Astrocyte (in vitro differentiated cells and primary cell): ENCODE measurements at places on chromosomes 5 and 9. TPM values are rescaled to one million over a fixed set of nuclear protein-coding genes. Genes with fewer than 3 reads are reported as not detected.

ANKRD18B gene
- total RNA-seq: 5.5 and 6.3 TPM in 2 replicates

RNF208 gene
- 4.3 and 4.9 TPM in 2 replicates for total RNA-seq

- DNase-seq: no peak
These were observed 43.4 kb upstream of the SH3PXD2B start for GRCh38 chr5:172497591-172498255.

DNA sequence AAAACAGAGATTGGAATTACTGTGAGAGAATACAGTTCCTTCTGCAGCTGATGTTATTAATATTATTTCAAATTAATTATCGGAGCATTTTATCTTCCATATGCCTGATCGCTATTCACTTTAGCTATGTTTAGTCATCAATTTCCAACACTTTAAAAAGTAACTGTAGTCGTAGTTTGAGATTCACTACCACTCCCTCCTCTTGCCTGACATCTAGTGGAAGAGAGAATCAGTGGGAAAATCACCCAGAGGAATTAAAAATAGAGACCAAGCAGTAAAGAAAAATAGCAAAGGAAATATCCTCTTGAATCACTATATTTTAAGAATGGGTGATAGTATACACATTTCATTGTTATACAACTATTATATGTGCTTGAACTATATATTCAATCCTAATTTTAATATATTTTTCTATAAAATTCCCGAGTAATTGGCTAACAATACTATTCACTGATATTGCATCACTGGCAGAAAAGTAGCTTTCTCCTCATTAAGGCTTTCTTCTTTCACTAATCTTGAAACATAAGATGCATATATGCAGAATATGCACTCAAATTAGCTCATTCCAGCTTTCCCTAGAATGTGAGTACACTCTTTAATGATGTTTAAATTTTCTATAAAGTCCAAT, 708.7 kb downstream of the CDH9 start:
- no peak for DNase-seq

GRCh38 chr5:137622850-137623249, 113.0 kb downstream of the KLHL3 start:
- DNase-seq: peak; percentile 42

GRCh38 chr9:19555214-19555613, 146.4 kb downstream of the ACER2 start:
- no peak for DNase-seq

DNA sequence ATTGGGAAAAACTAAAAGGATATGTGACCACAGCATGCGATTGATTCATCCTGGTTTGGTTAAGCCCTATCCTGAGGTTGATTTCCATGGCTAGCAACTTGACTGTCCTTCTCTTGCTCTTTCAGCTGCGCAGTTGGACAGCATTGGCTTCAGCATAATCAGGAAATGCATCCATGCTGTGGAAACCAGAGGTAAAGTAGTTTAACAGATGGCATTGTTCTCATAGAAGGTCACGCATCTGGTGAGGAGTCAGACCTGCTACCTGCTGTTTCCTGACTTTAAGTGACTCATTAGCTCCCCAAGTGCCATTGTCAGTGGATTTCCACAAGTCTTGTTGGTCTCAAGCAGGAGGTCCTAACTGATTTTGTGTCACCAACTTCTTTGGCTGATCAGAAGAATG, 266.9 kb downstream of the ARHGAP26 start:
- no peak for DNase-seq
